ENCODE measurements at places on chromosomes 7 and 10.

GRCh38 chr7:2041496-2042367 lies 191.0 kb downstream of the MAD1L1 start:
- DNase-seq, result no peak

- DNase-seq, result no peak
These were observed 27.7 kb upstream of the SORCS3 start for GRCh38 chr10:104613406-104613805.

DNA sequence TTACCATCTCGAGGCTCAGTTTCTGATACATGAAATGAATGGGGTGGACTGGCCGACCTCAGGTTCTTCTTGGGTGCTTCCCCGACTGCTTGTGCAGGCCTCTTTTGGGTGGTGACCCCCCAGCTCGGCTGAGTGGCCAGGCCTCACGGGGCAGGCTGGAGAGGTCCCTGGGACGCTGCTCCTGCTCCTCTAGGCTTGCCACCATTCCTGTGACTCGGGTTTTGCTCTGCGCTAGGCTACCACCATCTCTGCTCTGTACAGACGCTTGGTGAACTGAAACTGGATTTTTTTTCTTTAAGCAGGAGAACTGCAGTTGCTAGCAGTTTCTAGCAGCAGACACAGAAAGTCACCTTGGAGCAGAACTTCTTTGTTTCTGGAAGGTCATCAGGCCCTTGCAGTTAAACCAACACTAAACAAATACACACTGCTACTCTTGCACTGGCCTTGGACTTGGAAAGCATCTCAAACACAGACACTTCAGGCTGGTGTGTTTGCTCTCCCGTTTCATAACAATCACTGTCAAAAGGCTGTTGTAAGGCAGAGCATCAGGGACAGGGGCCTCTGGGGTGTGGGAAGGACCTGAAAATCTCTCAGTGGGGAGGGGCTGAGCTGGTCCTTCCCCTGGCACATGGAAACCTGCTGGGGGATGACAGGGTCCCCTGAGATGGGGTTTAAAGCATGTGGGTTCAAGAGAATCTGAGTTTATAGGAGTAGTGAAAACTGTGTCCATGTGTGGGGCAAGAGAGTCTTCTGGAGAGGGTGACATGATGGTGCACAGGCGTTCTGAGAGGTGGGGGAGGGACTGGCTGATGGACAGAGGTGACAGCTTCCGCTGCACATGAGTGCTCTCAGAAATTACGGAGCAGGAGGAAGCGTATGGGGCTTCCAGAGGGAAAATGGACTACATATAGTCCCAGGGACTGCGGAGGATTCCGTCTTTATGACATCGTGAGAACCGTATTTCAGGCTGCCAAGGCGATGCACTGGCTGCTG lies 35.0 kb upstream of the GIMAP8 start:
- DNase-seq, result peak; percentile 24

GRCh38 chr7:33062023-33062781 lies at the start of gene NT5C3A:
TSS of gene NT5C3A (minus strand) at chr7:33062776. CDS start at chr7:33062705, 71 bp downstream.
- DNase-seq, result peak; percentile 58

- DNase-seq, result peak; percentile 46
These were observed 56.9 kb downstream of the HIBADH start for GRCh38 chr7:27605689-27606269.

DNA sequence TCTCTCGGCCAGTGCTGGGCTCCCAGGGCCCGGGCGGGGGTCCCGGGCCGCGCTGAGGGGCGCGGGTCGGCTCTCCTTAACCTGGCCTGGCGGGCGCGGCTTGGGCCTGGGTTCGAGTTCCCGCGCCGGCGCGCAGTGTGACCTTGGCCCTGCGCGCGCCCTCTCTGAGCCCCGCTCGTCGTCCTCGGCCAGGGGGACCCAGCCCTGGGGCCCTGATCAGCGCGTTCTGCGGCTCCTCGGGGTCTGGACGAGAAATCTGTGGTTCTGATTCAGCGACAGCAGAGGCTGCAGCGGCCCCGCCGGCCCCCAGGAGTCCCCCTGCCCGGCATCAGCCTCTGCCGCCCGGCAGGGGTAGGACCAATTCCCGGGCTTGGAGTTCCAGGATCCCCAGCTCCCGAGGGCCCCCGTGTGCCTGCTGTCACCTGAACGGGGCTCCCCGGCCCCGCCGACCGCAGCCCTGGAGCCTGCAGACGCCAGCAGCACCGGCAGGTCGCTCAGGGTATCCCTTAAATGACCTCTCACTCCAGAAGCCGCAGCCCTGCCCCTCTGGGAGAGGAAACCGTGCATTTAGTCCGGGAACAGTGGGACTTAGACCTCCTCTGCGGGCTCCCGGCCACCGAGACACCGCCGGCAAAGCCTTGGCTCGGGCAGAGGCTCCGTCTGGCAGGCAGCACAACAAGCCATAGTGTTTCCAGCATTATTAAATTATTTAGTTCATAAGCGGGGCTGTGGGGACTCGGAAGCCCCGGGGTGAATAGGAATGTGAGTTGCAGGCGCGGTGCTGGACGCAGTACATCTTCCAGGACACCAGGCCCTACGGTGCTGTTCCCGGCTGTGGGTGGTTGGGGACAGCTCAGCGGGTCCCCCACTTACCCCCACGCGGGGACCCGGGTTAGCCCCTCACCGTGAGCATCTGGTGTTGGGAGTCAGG lies 572 bp downstream of the CHST12 start:
- DNase-seq, result peak; percentile 48

GRCh38 chr10:108894402-108895301 lies 1028.7 kb downstream of the XPNPEP1 start:
- no peak for DNase-seq

DNA sequence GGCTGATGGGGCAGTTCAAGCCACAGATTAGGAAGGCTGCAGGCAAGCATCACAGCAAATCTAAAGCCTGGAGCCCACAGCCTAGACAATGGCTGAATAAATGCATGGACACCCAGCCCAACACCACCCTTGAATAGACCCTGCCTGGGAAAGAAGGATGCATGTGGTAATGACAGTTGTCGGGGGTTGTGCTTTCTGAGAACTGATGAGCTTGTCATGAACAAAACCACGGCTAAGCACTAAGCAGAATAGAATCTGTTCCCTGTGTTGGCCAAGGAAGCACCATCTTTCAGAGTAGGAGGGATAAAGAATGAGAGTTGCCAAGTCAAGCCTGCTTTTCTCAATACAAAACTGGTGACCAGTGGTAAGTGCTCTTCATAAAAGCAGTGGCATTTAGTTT lies 66.1 kb upstream of the JCAD start:
- DNase-seq, result no peak

DNA sequence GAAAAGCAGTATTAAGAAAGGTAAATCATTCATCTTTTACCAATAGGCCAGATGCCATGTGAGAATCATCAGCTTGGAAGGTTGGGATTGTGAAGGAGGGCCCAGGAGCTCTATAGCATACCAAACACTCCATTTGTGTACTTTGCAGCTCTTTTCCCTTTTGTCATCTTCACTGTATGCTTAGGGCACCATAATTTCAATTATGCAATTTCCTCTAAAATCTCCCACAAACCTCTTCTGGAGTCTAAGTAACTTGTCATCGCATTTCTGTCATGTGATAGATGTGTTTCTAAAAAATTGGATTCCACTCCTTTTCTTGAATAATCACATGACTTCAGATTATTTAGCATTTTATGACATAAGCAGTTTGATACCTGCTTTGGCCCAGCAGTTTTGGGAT lies 17.9 kb downstream of the RPP30 start:
- no peak for DNase-seq
